ENCODE measurements at places on chromosomes 5 and 9.

DNA sequence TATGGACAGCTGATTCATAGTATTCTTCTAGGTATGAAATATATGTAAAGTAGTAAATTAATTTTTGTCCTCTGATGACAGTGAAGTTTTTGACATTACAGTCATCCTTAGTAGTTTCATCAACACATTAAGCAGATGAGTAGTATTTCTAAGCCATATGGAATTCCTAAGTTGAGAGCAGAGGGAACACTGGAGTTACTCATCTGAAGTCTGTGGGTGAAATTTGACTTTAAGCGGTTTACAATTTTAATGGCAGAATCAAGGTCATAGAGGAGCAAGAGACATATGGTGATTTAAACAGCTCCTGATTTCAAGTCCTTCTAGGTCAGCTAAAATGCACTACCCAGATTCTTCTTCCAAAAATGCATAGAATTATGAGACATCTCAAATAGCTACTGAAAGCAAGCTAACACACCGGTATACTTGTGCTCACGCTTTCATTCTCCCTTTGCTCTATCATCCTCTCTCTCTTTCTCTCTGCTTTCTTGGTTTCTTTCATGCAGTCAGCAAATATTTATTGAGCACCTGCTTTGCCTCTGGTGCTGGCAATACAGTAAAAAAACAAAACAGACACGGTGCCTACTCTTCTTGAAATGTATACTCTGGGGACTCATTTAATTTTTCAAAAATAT, 235.9 kb downstream of the FER start:
- no peak for DNase-seq

DNA sequence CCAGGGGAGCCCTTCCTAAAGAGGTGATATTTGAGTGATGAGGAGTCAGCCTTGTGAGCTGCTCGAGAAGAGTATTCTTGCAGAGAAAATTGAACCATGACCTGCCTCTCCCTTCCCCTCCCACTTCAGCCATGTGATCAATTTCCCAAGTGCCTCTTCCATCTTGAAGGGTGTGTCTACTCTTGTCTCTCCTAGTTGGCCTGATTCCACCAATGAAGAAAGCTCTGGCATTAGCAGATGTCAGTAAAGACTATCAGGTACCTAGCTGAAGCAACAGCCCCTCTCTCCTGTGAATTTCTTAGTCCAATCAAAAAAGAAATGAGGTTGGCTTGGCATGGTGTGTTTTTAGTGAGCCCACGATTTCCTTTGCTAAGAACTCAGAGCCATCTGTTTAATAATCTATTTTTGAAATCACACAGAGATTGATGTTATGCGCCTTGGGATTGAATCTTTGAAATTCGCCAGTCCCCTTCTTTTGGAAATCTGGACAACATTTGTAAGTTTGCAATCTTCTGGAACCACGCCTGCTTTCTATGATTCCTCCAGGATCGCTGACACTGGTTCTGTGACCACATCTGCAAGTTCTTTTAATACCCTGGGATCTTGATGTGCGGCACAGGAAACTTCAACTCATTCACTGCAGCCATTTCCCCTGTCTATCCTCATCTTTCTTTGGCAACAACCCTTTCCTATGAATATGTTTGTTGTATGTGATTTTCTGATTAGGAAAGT, 404.6 kb downstream of the DMRT2 start:
- no peak for DNase-seq

DNA sequence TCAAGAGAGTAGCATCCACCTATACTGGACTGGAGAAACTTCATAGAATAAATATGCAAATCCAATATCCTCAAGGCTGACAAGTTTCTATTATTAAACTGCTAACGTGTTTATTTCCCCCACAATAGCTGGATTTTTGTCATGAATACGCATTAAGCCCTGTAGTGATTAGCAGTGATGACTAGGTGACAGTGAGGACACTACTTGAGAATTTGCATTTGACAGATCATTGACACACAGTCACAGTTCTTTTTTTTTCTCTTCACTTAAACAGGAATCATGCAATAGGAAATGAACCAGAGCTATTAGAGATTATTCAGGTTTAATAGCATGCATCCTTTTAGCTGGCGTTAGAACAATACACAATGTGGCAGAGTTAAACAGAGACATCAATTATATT, 35.3 kb downstream of the MPDZ start:
- no peak for DNase-seq

GRCh38 chr9:111481885-111482636, 2.1 kb downstream of the ECPAS start:
- peak; percentile 11 for DNase-seq

DNA sequence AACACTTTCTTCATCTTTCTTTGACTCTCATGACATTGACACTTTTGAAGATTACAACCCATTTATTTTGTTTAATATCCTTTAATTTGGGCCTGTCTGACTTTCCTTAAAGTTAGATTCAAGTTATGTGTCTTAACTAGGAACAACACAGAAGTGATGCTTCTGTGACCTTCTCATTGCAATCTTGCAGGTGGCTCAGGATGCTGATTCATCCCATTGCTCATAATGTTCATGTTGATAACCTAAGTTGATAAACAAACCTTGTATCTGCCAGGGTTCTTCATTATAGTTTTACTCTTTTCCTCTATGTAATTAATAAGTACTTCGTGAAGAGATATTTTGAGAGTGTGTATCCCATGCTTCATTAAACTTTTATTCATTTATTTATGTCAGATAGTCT, 107.2 kb upstream of the SHB start:
- no peak for DNase-seq

DNA sequence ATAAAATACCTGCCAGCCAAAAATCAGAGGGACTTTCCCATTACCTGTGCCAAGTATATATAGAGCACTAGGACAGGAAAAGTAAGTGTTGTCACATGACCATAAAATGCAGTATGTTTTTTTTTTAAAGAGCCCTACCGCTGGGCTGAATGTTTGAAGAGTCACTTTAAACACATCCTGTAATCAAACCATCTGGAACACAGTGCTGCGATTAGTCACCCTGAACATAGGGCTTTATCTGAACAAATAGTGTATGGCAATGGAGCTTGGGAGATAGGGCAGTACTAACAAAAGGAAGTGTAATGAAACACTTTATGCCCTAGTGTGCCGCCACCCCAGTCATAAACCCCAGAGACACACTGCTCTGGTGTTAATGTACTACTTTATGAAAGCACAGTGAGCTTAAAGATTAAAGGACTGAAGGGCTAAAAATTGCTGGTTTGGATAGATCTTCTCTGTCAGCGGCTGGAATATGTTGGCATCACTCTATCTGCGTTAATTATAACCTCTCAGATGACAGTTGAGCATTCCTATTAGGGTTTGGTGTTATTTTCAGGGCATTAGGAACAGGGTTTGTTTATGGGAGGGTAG, 90.4 kb downstream of the ZNF608 start:
- no peak for DNase-seq

DNA sequence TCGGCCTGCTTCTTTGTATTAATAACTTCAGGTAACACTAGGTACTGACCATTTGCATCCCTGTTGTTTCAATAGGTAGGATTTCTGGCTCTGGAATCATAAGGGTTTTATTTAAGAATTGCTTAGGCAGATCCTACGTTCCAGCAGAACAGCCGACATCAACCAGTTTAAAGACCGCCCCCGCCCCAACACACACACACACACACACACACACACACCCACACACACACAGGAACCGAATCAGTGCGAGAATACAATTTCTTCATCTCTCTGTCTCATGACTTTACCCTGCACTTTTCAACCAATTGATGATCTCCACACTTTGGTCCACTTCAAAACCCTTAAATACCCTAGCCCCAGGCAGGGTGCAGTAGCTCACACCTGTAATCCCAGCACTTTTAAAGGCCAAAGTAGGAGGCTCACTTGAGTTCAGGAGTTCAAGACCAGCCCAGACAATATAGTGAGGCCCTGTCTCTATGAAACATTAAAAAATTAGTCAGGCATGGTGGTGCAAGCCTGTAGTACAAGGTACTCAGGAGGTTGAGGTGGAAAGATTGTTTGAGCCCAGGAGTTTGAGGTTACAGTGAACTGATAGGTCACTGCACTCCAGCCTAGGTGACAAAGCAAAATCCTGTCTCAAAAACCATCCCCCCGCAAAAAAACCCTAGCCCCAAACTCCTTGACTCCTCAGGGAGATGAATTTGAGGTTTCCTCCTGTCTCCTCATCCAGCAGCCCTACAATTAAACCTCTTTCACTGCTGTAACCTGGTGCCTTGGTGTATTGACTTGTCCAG, 2.7 kb upstream of the MTMR12 start:
- no peak for DNase-seq
